HTR-8/SVneo (cell line): ENCODE measurements at places on chromosomes 1 and 21.

DNA sequence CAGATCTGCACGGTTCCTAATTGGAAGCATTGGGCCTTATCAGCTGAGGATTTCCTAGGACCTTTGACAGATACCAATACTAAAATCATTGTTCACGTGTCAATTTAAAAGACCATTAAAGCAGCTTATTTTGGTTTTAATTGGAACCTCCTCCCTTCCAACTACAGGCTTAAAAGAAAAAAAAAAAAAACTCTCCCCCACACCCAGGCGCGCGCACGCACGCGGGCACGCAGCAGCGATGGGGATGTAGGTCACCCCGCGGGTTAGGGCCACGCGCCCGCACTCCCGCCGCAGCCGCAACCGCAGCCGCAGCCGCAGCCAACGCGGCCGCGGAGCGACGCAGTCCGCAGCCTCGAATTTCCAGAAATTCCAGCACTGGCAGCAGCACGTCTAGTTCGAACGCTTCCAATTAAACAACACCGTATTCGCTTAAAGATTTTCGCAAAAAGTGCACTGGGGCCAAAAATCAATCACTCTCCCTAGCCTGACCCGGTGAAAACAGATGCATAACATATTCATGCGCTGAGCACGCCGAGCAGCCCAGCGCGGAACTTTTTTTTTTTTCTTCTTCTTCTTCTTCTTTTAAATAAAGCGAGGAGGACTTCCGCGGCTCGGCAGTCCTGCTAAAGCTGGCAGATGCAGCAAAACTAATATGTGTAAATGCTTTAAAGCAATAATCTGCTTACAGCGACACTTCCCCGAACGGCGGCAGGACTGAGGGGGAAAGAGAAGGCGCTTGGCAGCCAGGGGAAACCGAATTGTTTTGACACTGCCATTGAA lies 13.3 kb upstream of the BARHL2 start:
- no peak for DNase-seq

- DNase-seq: no peak
Observed at GRCh38 chr1:112973788-112974187, 17.8 kb upstream of the SLC16A1 start.

GRCh38 chr21:32336711-32337110 lies 38.1 kb downstream of the MRAP start:
- no peak for DNase-seq

- DNase-seq: no peak
Observed at GRCh38 chr1:222031318-222031717, 289.4 kb upstream of the DUSP10 start.

DNA sequence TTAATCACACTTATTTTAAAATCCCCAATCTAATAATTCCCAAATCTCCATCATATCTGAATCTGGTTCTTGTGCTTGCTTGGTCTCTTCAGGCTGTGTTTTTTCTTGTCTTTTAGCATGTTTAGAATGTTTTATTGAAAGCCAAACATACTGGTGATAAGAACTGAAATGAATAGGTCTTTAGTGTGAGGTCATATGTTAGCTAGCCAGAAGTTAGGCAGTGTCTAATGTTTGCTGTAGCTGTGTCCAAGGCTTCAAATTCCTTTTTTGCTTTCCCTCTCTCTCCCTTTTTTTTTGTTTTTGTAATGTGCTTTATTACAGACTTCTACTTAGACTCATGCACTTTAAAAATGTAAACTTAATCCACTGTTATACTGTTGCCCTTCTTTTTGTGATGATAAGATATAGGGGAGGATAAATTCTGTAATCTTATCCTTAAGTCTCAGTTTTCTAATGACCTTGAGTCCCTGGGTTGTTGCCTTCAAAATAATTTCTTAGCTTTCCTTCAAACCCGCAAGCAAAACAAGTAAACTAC lies 725.1 kb downstream of the BRINP3 start:
- DNase-seq: no peak

- DNase-seq: no peak
Observed at GRCh38 chr21:36105327-36105842, 29.5 kb upstream of the CBR3 start.

DNA sequence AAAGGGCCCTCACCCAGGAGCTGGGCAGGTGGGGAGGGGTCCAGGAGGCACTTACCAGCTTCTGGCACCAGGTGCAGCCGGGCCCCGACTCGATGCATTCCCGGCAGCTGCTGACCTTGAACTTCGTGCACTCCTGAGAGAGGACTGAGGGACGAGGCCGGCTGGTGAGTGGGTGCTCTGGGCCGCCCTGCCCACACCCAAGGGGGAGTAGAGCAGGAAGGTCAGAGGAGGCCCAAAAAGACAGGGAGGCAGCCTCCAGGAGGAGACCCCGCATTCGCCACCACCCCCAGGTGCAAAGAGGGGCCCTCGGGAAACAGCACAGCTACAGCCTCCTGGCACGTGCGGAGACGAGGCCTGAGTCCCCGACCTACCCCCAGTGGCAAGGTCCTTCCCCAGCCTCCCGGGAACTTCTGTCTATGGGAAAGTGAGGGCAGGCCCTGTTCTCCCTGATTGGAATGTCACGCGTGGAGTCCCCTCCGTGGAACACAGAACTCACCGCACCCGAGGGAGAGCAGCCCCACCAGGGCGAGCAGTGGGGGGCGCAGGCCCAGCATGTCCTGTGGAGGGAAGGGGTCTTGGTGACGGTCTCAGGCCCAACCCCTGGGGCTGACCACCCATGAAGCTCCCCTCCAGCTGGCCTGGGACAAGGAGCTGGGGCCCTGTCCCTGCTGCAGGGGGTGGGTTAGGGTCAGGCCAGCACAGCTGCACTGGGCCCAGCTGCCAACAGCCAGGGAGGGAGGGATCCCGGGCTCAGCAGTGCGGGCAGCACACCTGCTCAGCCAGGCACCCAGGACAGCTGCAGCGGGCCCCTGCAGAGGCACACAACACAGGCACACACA lies 10.3 kb downstream of the ITGB2 start:
- DNase-seq: no peak

DNA sequence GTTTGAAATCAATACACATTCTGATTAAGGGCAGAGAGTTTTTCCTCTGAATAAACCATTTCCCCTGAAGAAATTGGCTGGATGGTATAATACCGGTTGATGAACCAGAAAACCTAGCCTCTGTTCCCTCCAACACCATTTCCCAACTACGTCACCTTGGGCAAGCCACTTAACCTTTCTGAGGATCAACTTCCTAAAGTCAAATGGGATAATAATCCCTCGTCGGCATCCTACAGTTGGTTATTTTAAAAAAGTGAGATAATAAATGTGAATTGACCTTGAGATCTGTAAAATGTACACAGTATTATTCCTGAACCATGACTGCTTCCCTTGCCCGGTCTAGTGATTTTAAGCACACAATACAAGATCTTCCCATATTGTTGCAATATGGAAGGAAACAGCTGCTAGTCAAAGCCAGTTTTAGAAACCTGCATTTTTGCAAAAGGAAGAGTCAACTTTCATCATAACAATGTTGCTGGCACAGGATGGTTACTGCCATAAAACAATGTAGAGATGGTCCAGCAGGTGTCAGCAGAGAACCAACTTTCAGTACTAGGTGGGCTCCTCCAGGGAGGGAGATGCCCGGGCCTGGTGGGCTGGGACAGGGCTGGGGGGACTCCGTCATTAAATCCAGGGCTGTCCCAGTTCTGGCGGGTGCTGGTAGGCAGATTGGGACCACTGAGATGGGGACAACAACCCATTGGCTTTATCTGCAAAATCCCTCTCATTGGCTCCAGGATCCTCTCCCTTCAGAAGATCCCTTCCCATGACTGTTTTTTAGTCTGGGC lies 5.2 kb upstream of the HLX start:
- DNase-seq: peak; percentile 65

GRCh38 chr1:221711063-221711577 lies 30.8 kb downstream of the DUSP10 start:
- DNase-seq: no peak

DNA sequence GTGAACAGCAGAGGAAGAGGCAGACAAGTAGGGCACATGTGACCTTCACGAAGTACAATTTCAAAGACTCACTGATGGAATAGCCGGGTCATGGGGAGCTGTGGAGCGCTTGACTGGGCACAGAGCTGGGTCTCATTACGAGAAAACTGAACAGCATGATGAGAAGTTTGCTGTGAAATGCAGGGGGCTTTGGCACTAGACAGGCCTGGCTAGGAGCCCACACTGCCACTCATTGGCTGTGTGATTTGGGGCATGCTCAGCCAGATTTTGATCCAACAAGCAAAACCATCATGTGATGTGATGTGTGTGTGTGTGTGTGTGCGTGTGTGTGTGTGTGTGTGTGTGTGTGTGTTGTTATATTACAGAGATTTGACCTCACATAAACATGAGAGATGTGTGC lies 4.9 kb upstream of the IFNGR2 start:
- no peak for DNase-seq

DNA sequence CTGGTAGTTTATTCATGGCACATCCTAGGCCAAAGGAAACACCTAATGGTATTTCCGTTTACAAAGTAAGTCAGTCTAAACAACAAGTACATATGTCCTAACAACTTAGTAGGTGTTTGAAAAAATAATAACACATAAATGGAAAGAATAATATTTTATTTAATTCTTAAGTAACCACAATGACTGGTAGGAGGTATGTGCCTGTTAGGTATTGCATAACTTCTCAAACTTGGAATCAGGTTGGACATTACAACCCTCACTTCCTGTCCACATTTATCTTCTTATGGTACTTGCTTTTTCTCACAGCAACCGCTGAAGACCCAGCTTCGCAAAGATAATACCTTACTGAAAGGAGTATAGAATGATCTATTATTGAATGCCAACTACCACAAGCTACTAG lies 64.2 kb downstream of the VPS13D start:
- DNase-seq: no peak

DNA sequence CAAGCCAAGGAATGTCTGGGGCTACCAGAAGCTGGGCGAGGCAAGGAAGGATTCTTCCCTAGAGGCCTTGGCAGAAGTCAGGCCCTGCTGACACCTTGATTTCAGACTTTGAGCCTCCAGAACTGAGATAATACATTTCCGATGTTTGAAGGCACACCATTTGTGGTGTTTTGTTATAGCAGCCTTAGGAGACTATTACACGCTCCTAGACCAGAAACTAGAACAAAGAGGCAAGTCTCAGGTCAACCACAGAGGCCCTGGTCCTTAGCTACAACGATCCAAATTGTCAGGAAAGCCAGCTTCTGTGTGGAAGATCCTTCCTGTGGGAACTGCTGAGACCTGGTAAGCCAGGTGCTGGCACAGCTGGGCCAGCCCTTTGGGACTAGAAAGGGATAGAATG lies 19.7 kb upstream of the AHCTF1 start:
- DNase-seq: no peak

GRCh38 chr1:47712596-47713299 lies 274.9 kb downstream of the FOXD2 start:
- no peak for DNase-seq

GRCh38 chr1:208233546-208233945 lies 10.6 kb downstream of the PLXNA2 start:
- DNase-seq: no peak

GRCh38 chr1:62621907-62622306 lies 24.6 kb downstream of the ANGPTL3 start:
- peak; percentile 48 for DNase-seq

- no peak for DNase-seq
Observed at GRCh38 chr1:245418077-245418476, 263.3 kb downstream of the KIF26B start.

- DNase-seq: no peak
Observed at GRCh38 chr1:118862755-118863154, 125.4 kb downstream of the TBX15 start.

- no peak for DNase-seq
Observed at GRCh38 chr1:75097654-75098053, 36.5 kb upstream of the LHX8 start.

DNA sequence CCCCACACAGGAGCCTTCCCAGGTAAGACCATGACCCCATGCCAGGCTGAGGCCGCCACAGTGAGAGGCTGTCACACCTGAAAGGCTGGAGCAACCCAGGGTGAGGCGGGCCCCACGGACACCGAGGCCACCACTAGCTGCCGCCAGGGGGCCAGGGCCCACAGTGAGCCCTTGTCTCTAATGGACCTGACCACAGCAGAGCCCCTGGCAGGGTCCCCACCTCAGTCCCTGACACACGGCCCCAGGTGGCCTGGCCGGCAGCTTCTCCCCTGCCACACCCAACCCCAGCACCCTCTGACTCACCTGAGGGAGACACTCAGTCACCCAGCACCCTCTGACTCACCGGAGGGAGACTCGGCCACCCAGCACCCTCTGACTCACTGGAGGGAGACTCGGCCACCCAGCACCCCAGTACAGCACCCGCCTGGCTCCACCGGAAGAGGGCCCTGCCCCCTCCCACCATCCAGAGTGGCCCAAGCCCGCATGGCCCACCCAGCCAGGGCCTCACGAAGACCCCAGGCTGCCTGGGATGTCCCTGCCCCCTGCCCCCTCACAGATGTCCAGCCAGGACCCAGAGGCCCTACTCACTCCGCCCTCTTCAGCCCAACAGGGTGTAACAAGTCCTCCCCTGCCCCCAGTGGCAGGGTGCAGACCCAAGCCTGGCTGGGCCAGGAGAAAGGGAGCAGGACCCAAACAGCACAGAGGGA lies 4.4 kb downstream of the DVL1 start:
- DNase-seq: peak; percentile 43

GRCh38 chr1:226845624-226846023 lies 24.8 kb upstream of the PSEN2 start:
- DNase-seq: no peak

- DNase-seq: peak; percentile 47
Observed at GRCh38 chr1:163071405-163072255, 2.5 kb downstream of the RGS4 start.

DNA sequence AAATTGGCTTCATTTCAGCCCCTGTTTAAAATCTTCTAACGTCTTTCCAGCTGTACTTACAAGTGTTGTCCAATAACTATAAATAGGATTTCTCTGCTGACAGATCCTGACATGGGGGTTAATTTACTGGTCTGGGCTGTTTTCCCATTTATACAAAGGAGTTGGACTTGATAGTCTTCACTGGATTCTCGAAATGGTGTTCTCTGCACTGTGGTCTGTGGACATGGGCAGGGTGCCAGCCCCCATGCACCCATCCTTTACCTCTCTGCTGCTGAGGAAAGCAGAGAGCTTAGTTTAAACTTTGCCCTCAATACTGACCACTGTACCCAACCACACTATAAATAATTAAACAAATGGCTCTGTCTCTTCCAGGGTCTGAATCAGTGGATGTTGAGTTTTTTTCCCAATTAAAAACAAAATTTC lies 5.2 kb downstream of the DIO1 start:
- DNase-seq: no peak

DNA sequence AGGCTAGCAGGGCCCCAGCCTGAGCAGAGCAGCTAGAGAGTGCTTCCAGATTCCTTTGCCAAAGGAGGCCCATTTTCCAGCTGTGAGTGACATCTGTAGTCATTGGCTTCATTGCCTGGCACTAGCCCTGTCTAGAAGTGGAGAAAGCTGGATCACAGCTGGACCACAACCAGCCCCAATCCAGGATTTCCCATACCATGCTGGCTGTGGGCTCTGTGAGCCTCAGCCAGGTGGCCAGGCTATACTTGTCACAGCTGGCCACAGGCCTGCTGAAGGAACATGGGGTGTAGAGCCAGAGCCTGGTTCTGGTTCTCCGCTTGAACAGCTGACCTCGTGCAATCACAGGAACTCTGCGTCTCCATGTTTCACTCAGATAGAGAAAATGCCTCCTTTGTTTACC lies 36.6 kb downstream of the RIMKLA start:
- no peak for DNase-seq
